ENCODE measurements at places on chromosomes 3 and 15.

DNA sequence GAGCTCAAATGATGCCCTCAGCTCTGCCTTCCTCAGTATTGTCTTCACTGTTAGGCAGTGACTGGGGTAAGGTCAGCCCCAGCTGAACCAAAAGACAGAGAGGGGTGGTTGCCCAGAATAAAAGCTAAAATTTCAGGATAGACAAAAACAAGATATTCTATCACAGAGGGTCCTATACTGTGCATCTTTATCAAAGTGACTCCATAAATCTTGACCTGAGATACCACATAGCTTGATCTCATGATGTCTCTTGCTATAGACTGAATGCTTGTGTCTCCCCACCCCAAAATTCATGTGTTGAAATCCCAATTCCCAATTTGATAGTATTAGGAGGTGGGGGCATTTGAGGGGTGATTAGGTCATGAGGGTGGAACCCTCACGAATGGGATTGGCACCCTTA is 30.4 kb downstream of the EIF1B start:
- no peak for DNase-seq

DNA sequence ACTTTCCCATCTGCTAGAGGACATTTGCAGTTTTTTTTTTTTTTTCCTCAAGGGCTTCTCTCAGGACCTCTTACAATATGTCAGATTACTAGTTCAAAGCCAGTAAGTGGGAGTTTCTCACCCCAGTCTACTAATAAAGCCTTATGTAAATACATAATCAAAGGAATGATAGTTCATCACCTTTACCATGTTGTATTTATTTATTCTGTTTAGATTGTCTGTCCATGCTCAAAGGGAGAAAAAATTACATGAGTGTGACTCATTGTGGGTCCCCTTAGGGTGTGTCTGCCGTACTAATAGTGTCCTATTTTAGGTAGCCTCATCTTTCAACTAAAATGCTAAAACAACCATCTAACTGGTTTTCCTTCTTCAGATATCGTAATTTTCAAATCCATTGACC is 917.6 kb downstream of the EPHA3 start:
- no peak for DNase-seq

- DNase-seq = no peak
These were observed 44.2 kb upstream of the TPM1 start for GRCh38 chr15:62998262-62998890.

DNA sequence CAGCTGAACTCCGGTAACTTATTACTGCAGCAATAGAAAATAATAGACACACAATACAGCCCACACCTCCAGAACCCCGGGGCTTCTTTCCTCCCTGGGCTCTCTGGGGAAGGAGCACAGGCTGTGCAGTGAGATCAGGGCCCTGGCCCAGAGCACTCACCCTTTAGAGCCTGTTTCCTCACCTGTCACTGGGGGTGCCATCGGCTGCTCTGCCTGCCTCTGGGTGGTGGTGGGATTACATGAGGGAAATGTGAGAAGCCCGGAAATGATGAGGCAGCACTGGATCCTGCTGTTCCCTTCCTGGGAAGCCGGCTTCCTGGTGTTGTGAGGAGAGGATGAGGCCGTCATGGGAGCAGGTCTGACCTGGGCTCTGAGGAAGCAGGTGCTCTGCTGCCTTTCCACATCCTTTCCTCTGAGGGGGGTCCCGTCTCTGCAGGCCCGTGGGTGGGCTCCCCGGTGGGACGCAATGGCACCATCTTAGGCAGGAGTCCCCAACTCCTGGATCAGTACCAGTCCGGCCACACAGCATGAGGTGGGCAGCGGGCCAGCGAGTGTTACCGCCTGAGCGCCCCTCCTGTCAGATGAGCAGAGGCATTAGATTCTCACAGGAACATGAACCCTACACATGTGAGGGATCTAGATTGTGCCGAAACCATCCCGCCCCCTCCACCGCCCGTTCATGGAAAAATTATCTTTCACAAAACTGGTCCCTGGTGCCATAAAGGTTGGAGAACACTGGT is 220.9 kb upstream of the CTDSPL start:
- no peak for DNase-seq

- no peak for DNase-seq
These were observed 4.7 kb upstream of the GRAMD2A start for GRCh38 chr15:72202302-72202701.

GRCh38 chr3:16929311-16929710 is 44.6 kb downstream of the PLCL2 start:
- no peak for DNase-seq

- DNase-seq = no peak
These were observed 466.3 kb upstream of the EPHA3 start for GRCh38 chr3:88641033-88641604.

- no peak for DNase-seq
These were observed 23.1 kb downstream of the CXCR6 start for GRCh38 chr3:45966371-45966791.

- DNase-seq = no peak
These were observed 28.8 kb downstream of the CYP8B1 start for GRCh38 chr3:42846685-42847522.

- DNase-seq = no peak
These were observed 11.6 kb upstream of the PLD1 start for GRCh38 chr3:171821778-171822358.

DNA sequence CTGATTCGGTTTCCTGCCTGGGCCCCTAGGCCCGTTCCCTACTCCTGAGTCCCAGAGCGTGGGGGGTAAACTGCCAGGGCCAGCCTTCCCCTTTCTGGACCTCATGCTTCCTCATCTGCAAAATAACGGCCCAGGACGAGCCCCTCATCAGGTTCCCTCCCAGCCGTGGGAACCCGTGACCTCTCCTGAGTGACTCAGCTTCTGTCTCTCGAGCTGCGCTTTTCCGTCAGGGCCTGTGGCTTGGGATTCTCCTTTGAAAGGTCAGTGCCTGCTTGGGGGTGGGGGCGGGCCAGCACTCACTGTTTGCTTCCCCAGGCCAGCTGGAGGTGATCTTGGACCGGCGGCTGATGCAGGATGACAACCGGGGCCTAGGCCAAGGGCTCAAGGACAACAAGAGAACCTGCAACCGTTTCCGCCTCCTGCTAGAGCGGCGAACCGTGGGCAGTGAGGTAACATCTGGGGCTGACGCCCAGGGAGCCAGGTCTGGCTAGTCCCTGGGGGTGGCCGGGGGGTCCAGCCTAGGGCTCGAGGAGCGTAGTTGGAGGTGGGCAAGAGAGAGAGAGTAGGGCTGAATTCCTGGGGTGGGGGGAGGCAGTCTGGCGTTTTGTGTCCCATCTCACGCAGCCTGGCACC is 12.8 kb downstream of the MAN2A2 start:
- DNase-seq = no peak

DNA sequence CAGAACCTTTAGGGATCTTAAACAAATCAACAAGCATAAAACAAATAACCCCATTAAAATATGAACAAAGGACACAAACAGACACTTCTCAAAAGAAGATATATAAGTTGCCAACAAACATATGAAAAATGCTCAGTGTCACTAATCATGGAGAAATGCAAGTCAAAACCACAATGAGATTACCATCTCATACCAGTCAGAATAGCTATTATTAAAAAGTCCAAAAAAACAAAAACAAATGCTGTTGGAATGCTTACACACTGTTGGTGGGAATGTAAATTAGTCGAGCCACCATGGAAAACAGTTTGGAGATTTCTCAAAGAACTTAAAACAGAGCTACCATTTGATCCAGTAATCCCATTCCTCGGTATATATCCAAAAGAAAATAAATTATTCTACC is 423.6 kb downstream of the OTOL1 start:
- DNase-seq = no peak

GRCh38 chr3:123525433-123525832 is 59.4 kb downstream of the HACD2 start:
- DNase-seq = no peak

- DNase-seq = no peak
These were observed 146.1 kb downstream of the SUCNR1 start for GRCh38 chr3:152019508-152019907.

GRCh38 chr15:34101366-34102174 is at the start of the genes EMC7 and PGBD4:
EMC7 (minus strand) TSS chr15:34101862; CDS start chr15:34101839, 23 bp downstream.
PGBD4 (plus strand) TSS chr15:34102083; CDS start chr15:34102532, 449 bp downstream.
- peak; percentile 84 for DNase-seq

- no peak for DNase-seq
These were observed 105.2 kb downstream of the CHCHD4 start for GRCh38 chr3:14019459-14019858.

- DNase-seq = no peak
These were observed 3.1 kb upstream of the CPNE9 start for GRCh38 chr3:9700536-9700935.

GRCh38 chr15:101159936-101160815 is 91.7 kb downstream of the CHSY1 start:
- DNase-seq = no peak

DNA sequence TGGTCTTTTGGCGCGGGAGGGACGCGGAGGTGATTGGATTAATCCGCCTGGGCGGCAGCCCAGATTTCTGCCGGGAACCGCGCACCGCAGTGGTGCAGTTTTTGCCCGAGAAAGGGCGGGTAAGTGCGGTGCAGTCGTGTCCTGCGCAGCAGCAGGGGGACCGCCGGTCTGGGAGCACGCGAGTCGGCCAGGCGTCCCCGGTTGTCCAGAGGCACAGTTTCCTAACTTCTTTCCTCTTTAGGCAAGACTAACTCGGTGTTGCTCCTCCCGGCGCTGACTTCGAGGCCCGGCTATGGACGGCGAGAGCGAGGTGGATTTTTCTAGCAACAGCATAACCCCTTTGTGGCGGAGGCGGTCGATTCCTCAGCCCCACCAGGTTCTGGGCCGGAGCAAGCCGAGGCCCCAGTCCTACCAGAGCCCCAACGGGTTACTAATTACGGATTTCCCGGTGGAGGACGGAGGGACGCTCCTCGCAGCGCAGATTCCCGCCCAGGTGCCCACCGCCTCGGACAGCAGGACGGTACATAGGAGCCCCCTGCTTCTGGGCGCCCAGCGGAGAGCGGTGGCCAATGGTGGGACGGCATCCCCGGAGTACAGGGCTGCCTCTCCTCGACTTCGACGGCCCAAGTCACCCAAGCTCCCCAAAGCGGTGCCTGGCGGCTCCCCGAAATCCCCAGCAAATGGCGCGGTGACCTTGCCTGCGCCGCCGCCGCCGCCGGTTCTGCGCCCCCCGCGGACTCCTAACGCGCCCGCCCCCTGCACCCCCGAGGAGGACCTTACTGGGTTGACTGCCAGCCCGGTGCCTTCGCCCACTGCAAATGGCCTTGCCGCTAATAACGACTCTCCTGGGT is 736 bp downstream of the ARHGEF26 start:
- no peak for DNase-seq

DNA sequence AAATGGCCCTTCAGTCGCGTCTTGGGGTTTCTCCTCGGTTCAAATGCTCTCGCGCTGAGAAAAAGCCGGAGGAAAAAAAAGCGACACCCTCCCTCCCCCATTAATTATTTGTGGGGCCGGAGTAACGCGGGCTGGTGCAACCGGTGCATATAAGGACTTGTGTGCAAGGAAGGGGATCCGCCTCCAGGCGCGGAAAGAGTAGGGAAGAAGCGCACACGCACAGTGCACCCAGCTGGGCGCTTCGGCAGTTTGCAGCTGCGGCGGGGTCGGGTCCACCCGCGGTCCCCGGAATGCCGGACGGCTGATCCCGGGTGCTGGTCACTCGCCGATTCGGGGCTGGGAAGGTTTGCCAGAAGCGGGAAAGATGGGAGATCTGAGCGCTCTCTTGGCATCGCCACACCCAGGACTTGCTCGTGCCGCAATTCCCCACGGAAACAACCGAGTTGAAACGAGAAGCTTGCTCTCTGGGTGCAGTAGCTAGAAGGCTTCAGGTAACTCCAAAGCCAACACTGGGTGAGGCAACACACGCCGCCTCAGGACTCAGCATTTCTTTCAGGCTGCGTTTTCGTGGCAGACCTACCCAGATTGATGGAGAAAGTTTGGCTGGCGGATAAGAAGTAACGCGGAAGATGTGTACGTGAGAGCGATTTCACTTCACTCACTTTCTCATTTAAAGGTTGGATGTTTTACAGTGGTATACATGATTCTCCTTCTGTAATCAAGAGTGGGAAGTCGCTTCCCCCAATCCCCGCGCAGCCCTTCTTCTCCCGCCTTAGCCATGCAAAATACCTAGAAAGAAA is 720 bp upstream of the TNIK start:
- no peak for DNase-seq

DNA sequence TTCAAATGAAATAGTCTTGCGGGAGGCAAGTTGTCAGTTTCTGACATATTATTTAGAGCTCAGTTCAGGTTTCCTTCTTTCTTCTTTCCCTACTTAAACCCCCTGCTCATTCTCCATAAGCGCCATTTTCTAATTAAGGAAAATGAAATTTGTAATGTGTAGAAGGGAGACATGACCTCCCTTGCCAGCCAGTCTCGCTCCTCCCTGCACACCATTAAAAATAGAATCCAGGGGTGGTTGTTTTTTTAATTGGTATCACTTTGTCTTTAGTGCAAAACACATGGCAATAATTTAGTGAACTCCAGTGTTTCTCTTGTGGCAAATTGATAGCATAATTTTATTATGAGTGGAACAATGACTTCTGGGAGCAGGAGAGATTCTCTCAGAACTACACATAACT is 160.1 kb downstream of the MEIS2 start:
- DNase-seq = no peak

DNA sequence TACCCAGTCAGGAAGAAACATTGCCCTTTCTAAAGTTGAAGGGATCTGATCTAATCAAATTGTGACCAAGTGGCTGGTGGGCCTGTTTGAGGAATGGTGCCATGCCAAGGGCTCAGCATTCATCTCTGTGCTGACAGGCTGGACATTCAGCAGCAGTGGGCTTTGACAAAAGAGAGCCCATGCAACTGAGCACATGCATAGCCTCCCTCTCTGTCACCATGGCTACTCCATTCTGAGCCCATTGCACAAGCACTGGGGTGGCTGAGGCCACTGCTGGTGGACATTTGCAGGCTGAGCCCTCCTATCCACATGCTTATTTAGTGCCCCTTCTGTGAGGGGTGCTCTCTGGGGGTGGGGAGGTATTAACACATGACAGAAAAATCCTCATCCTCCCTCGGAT is 28.6 kb upstream of the TNFSF10 start:
- no peak for DNase-seq

DNA sequence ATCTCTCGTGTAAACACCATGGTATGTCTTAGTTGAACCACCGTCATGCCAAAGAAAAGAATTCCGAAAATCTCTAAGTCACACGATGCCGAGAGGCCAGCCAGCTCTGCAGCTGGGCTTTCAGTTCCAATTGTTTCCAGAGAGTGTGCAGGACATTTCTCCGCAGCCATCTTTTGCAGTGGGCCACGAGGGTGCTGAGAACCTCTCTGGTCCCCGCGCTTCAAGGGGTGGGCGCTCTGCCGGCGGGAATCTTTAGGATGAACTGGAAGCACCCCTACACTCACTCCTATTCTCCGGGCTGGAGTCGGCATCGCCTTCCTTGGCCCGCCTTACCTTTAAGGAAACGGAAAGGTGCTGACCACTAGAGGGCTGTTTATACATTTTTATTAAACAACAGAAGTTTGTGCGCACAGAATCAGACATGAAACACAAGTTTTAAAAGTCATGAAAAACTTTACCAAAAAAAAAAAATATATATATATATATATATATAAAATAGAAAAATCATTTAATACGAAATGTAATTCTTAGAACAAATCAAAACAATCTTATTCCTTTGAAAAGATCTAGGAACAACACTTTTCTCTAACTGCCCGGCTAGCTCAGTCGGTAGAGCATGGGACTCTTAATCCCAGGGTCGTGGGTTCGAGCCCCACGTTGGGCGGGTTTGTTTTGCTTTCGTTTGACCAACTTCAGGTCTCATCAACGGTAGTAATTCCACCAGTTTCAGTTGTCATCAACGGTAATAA is 12.5 kb upstream of the MORF4L1 start:
- no peak for DNase-seq

- DNase-seq = no peak
These were observed 65.7 kb downstream of the RASA2 start for GRCh38 chr3:141552440-141552991.

Data from NCI-H187 treated with DMSO at 0.1 percent for 48 hours (cell line).